Testis (tissue), 5 donors: ENCODE measurements at places on chromosomes 5 and 9.

GRCh38 chr9:71626395-71626794, 141.9 kb downstream of the CEMIP2 start:
- no peak for DNase-seq

GRCh38 chr5:120624021-120624563, 160.0 kb downstream of the PRR16 start:
- DNase-seq = no peak

DNA sequence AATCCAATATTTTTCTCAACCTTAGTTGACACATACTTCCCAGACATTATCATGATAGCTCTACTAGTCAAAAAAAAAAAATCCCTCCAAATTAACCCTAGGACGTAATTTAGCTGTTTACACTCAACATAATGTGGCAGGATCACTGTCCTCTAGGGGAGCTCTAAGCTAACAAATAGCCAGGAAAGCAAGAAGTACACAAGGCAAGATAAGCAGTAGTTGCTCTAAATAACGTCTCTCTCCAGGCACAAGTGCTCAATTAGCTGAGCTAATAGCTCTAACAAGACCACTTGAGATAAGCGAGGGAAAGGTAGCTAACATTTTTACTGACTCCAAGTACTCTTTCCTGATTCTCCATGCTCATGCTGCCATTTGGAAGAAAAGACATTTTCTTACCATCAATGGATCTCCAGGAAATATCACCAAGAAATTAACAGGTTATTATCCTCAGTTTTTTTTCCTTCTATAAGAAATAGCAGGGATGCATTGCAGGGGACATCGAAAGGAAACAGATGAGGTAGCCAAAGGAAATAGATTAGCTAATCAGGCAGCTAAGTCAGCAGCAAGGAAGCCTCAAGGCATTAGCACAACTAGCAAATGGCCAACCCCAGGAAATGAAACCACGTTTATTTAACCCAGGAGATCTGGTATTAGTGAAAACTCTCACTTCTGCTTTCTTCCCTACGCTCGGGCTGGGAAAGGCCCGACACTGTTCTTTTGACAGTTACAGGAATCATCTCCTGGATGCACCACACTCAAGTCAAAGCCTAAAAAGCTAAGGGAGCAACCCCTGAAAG, 614.1 kb downstream of the PTPRD start:
- DNase-seq = no peak

GRCh38 chr5:39201160-39201780, 18.1 kb downstream of the FYB1 start:
- no peak for DNase-seq
